ENCODE measurements at places on chromosomes 6 and 20. TPM values are rescaled to one million over a fixed set of nuclear protein-coding genes. Genes with fewer than 3 reads are reported as not detected.

GRCh38 chr6:166587631-166588413 is 1.3 kb upstream of the RAMACL start:
- no peaks in the 10 kb centered on the region for H3K36me3 ChIP-seq
- no peaks in the 10 kb centered on the region for H3K27me3 ChIP-seq
- H3K4me1 ChIP-seq, result peaks cover 10% of the 10 kb centered on the region
- no peak for DNase-seq

- H3K36me3 ChIP-seq, result no peaks in the 10 kb centered on the region
- no peaks in the 10 kb centered on the region for H3K4me1 ChIP-seq
- no peaks in the 10 kb centered on the region for H3K27me3 ChIP-seq
Measured at GRCh38 chr6:131721161-131721560, 10.3 kb upstream of the CTAGE9 start.

DNA sequence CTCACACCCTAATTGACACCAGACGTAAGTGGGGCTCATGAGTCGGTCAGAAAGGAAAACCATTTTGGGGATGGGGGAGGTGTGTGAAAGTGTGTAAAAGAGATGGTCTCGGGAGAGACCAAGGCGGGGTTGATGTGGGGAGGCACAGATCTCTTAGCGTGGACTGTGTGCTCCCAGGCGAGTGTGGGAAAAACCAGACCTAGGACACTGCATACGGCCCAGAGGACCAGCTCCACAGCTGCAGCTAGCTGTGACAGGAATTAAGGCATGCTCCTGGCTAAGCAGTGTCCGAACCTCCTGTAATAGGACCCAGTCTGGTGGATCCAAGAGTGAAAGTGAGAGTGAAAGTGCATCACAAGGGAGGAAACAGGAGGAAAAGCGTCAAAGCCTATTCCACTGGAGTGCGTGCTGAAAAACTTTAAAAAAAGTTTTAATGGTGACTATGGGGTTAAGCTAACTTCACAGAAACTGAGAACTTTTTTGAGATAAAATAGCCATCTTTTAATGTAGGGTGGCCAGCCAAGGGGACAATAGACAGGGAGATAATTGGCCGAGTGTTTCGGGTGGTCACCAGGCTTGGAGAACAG is 9.6 kb downstream of the IL22RA2 start:
- no peak for DNase-seq
- H3K4me1 ChIP-seq, result no peaks in the 10 kb centered on the region
- no peaks in the 10 kb centered on the region for H3K27me3 ChIP-seq
- H3K4me3 ChIP-seq, result no peak overlapping the region
- H3K36me3 ChIP-seq, result no peaks in the 10 kb centered on the region
- no peak overlapping the region for H3K27ac ChIP-seq

DNA sequence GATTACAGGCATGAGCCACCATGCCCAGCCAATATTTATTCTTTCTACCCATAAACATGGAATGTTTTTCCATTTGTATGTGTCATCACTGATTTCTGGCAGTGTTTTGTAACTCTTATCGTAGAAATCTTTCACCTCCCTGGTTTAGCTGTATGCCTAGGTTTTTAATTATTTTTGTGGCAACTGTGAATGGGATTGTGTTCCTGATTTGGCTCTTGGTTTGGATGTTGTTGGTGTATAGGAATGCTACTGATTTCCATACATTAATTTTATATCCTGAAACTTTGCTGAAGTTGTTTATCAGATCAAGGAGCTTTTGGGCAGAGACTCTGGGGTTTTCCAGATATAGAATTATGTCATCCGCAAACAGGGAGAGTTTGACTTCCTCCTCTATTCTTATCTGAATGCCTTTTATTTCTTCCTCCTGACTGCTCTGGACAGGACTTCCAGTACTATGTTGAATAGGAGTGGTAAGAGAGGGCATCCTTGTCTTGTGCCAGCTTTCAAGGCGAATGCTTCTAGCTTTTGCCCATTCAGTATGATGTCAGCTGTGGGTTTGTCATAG is 198.6 kb downstream of the ZDHHC14 start:
- H3K27me3 ChIP-seq, result no peaks in the 10 kb centered on the region
- DNase-seq, result no peak
- H3K4me1 ChIP-seq, result no peaks in the 10 kb centered on the region
- H3K27ac ChIP-seq, result no peak overlapping the region
- no peaks in the 10 kb centered on the region for H3K36me3 ChIP-seq

- no peak overlapping the region for H3K27ac ChIP-seq
- DNase-seq, result no peak
- no peak overlapping the region for H3K4me3 ChIP-seq
- H3K36me3 ChIP-seq, result no peaks in the 10 kb centered on the region
- H3K27me3 ChIP-seq, result no peaks in the 10 kb centered on the region
Measured at GRCh38 chr6:141401168-141401567, 731.6 kb upstream of the GJE1 start.

GRCh38 chr6:146673069-146673468 is 74.3 kb downstream of the ADGB start:
- no peak for DNase-seq
- H3K4me3 ChIP-seq, result no peak overlapping the region
- H3K36me3 ChIP-seq, result no peaks in the 10 kb centered on the region
- no peaks in the 10 kb centered on the region for H3K4me1 ChIP-seq
- H3K27ac ChIP-seq, result no peak overlapping the region
- H3K27me3 ChIP-seq, result peaks cover 11% of the 10 kb centered on the region

GRCh38 chr6:163132050-163132750 is 282.3 kb upstream of the QKI start:
- H3K4me1 ChIP-seq, result no peaks in the 10 kb centered on the region
- no peak overlapping the region for H3K27ac ChIP-seq
- no peak for DNase-seq
- no peak overlapping the region for H3K4me3 ChIP-seq

DNA sequence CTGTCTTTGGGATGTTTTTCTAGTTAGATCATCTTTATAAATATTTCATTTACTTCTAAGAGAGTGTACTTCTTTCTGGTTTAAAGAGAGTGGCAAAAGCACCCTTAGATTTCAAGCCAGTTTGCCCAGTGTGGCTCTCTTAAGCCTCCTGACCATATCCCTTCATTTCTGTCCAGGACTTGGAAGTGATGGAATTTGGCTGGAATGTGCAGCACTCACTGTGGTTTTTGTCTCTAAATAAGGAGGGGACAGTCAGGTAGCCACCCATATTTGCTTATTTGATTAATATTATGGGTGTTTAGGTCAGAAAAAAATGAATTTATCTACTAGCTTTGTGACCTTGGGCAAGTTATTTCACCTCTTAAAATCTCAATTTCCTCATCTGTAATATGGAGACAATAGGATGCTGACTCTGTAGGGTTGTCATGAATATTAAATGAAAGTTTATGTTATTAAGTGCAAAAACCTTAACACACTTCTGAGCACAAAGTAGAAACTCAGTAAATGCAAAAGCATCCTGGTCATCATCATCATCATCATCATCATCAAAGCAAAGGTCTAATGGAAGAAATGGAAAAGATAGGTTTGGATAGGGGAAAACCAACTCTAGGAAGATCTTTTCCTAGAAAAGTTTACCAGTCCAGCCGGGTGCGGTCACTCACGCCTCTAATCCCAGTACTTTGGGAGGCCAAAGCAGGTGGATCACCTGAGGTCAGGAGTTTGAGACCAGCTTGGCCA is 3.1 kb downstream of the CRYBG1 start:
- H3K27ac ChIP-seq, result no peak overlapping the region
- peaks cover 5% of the 10 kb centered on the region for H3K4me1 ChIP-seq
- H3K4me3 ChIP-seq, result no peak overlapping the region
- no peak for DNase-seq
- no peaks in the 10 kb centered on the region for H3K36me3 ChIP-seq

- H3K36me3 ChIP-seq, result no peaks in the 10 kb centered on the region
- no peaks in the 10 kb centered on the region for H3K4me1 ChIP-seq
- no peak overlapping the region for H3K4me3 ChIP-seq
- no peak for DNase-seq
- H3K27me3 ChIP-seq, result no peaks in the 10 kb centered on the region
Measured at GRCh38 chr6:143564484-143565017, 53.0 kb upstream of the FUCA2 start.

DNA sequence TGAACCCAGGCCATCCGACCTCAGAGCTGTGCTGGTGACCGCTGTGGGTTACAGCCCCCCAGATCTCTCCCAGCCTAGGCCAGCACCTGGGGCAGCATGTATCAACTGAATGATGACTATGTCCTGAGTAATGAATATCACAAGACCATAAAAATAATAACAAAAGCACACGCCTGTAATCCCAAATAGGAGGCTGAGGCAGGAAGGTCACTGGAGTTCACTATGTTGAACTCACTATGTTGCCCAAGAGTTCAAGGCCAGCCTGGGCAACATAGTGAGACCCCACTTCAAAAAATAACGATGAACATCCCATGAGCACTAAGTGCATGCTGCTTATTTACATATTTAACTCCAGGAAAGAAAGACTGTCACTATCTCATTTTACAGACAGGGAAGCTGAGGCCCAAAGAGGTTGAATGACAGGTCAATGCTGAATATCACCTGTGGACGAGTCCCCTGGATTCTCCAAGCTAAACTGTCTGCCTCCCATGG is 92.3 kb downstream of the NFATC2 start:
- H3K4me3 ChIP-seq, result no peak overlapping the region
- DNase-seq, result no peak
- H3K36me3 ChIP-seq, result no peaks in the 10 kb centered on the region
- no peak overlapping the region for H3K27ac ChIP-seq

- H3K27me3 ChIP-seq, result no peaks in the 10 kb centered on the region
- no peak overlapping the region for H3K27ac ChIP-seq
- H3K4me3 ChIP-seq, result no peak overlapping the region
- DNase-seq, result no peak
Measured at GRCh38 chr20:63093966-63094766, 87.4 kb upstream of the BHLHE23 start.

DNA sequence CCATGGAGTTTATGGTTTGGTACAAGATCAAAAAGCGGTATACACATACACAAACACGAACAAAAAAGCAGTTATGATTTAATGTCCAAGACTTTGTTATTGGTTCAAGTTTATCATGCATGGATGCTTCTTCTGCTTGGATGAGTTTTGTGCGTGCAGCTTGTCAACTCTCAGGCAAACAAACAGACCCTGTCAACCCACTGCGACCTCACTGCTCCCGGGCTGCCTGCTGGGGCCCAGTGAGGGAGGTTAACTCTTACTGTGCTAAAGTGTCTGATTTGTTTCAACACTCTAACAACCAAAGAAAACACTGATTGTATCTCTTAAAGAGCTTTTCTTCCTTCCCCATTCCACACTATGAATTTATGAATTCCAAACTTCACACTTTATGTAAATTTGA is 26.8 kb upstream of the DDR1 start:
- no peak for DNase-seq
- no peak overlapping the region for H3K4me3 ChIP-seq
- no peaks in the 10 kb centered on the region for H3K36me3 ChIP-seq
- H3K27me3 ChIP-seq, result no peaks in the 10 kb centered on the region
- no peak overlapping the region for H3K27ac ChIP-seq

GRCh38 chr20:56163806-56164205 is 84.7 kb upstream of the MC3R start:
- no peak overlapping the region for H3K27ac ChIP-seq
- DNase-seq, result no peak
- H3K36me3 ChIP-seq, result no peaks in the 10 kb centered on the region
- H3K4me3 ChIP-seq, result no peak overlapping the region

GRCh38 chr6:6661684-6662083 is 73.2 kb downstream of the LY86 start:
- no peak overlapping the region for H3K27ac ChIP-seq
- H3K4me3 ChIP-seq, result no peak overlapping the region
- H3K4me1 ChIP-seq, result peaks cover 4% of the 10 kb centered on the region
- no peaks in the 10 kb centered on the region for H3K27me3 ChIP-seq
- H3K36me3 ChIP-seq, result no peaks in the 10 kb centered on the region
- DNase-seq, result no peak

DNA sequence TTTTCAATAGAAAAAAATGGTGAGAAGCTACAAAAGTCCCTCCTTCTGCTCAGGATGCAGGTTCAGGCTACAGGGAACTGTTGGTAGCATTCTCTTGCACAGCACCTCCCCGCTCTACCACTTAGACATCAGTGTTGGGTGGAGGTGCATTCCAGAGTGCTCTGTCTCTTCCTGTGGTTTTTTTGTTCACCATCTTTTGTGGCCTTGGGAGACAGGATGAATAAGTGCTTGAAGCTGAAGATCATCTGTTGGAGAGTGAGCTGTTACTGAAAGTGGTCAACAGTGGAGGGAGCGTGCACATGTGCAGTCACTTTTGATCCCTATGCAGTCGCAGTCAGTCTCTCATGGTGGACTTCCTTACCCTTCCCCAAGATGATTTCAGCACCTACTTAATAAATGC is 16.6 kb upstream of the BTBD3 start:
- H3K27ac ChIP-seq, result no peak overlapping the region
- no peak for DNase-seq
- H3K4me1 ChIP-seq, result peaks cover 9% of the 10 kb centered on the region
- no peak overlapping the region for H3K4me3 ChIP-seq
- H3K27me3 ChIP-seq, result no peaks in the 10 kb centered on the region

DNA sequence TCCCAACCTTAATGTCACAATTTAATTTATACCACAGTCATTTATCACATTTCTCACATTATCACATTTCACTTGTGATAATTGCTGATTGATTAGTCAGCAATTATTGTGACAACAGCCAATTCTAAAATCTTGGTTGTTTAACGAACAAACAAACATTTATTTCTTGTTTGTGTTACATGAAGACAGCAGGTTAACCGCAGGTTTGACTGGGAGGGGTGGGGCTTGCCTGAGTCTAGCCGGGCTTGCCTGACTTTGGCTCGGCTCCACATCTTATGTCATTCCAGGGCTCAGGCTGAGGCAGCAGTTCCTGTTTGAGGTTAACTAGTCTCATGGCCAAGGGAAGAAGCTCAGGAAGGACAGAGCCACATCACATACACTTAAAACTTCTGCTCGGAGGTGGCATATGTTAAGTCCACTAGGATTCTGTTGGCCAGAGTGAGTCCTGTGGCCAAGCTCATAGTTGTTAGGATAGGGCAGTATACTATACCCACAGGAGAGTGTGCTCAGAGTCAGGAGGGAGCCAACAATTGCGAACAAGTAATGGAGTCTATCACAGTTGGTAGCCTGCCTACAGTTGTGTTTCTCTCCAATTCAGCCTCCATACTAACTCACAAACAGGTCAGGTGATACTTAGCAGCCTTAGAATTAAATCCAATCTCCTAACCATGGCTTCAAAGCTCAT is 90.0 kb upstream of the IFNGR1 start:
- no peak overlapping the region for H3K4me3 ChIP-seq
- H3K4me1 ChIP-seq, result peaks cover 9% of the 10 kb centered on the region
- H3K27ac ChIP-seq, result no peak overlapping the region
- no peaks in the 10 kb centered on the region for H3K27me3 ChIP-seq
- peak; percentile 22 for DNase-seq

- H3K27ac ChIP-seq, result no peak overlapping the region
- no peak overlapping the region for H3K4me3 ChIP-seq
- H3K36me3 ChIP-seq, result no peaks in the 10 kb centered on the region
- no peak for DNase-seq
- H3K4me1 ChIP-seq, result no peaks in the 10 kb centered on the region
- no peaks in the 10 kb centered on the region for H3K27me3 ChIP-seq
Measured at GRCh38 chr6:51598171-51598570, 489.2 kb downstream of the PKHD1 start.

RAET1G gene
- 0.37 TPM for total RNA-seq

SLCO4A1 gene
- 107 TPM for total RNA-seq

GPR6 gene
- total RNA-seq, result not detected

ADGRF4 gene
- not detected for total RNA-seq

PDYN gene
- total RNA-seq, result not detected

LAMP5 gene
- total RNA-seq, result not detected

Measured in HCT116 (cell line).